Heart left ventricle (tissue), 16 donors: ENCODE measurements at places on chromosomes 3 and 15. TPM values are rescaled to one million over a fixed set of nuclear protein-coding genes. Genes with fewer than 3 reads are reported as not detected.

- no peak for DNase-seq
- no peak overlapping the region for H3K4me3 ChIP-seq
- no peaks in the 10 kb centered on the region for H3K36me3 ChIP-seq
- no peaks in the 10 kb centered on the region for H3K27me3 ChIP-seq
Observed at GRCh38 chr3:166685246-166685645, 694.9 kb downstream of the ZBBX start.

Gene KAT2B
- 82.8 TPM for total RNA-seq

Gene TNFSF10
- 22.4 TPM for total RNA-seq

Gene TEX9
- 0.92 TPM for total RNA-seq

GRCh38 chr3:112611752-112612515 is 29.0 kb downstream of the CCDC80 start:
- peaks cover 10% of the 10 kb centered on the region for H3K4me1 ChIP-seq
- DNase-seq = no peak
- no peak overlapping the region for H3K27ac ChIP-seq
- H3K27me3 ChIP-seq = no peaks in the 10 kb centered on the region

Gene TP53BP1
- 26.8 TPM for total RNA-seq

- H3K27ac ChIP-seq = no peak overlapping the region
- no peaks in the 10 kb centered on the region for H3K27me3 ChIP-seq
- no peak for DNase-seq
- H3K4me1 ChIP-seq = no peaks in the 10 kb centered on the region
- no peaks in the 10 kb centered on the region for H3K36me3 ChIP-seq
Observed at GRCh38 chr3:173644086-173645082, 246.8 kb downstream of the NLGN1 start.

DNA sequence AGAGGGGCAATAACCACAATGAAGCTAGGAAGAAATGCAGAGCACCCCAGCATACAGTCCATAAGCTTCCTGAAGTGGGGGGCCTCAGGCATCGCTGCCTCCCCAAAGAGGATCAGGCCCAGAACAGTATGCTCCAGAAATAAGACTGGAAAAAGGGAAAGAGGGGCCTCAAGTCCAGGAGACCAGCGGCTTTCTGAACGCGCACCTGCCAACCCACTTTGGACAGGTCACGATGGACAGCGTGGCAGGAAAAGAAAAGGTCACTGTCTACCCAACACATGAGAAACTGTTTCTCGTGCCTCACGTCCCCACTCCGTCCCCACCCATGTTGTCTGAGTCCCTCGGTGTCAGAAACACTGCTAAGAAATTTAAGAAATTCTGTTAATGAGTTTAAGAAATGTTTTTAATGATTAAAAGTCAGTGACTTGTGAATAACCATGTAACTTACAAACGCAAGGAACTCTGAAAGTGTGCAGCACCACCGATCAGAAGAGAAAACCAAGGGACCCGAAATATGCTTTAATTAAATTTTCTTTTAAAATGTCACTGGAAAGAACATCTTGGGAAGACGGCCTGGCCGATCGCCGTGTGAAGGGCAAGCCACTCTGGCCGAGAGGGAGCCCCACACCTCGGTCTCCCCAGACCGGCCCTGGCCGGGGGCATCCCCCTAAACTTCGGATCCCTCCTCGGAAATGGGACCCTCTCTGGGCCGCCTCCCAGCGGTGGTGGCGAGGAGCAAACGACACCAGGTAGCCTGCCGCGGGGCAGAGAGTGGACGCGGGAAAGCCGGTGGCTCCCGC is 1.7 kb upstream of the PPARG start:
- H3K27me3 ChIP-seq = no peaks in the 10 kb centered on the region
- H3K4me3 ChIP-seq = peak overlapping the region; percentile 85
- peaks cover 13% of the 10 kb centered on the region for H3K4me1 ChIP-seq
- H3K36me3 ChIP-seq = no peaks in the 10 kb centered on the region

- no peaks in the 10 kb centered on the region for H3K36me3 ChIP-seq
- peaks cover 29% of the 10 kb centered on the region for H3K4me1 ChIP-seq
- H3K4me3 ChIP-seq = no peak overlapping the region
- H3K27ac ChIP-seq = peak overlapping the region; percentile 21
- no peaks in the 10 kb centered on the region for H3K27me3 ChIP-seq
Observed at GRCh38 chr3:41120460-41120859, 78.8 kb upstream of the CTNNB1 start.

Gene GRM2
- total RNA-seq = 0.29 TPM

DNA sequence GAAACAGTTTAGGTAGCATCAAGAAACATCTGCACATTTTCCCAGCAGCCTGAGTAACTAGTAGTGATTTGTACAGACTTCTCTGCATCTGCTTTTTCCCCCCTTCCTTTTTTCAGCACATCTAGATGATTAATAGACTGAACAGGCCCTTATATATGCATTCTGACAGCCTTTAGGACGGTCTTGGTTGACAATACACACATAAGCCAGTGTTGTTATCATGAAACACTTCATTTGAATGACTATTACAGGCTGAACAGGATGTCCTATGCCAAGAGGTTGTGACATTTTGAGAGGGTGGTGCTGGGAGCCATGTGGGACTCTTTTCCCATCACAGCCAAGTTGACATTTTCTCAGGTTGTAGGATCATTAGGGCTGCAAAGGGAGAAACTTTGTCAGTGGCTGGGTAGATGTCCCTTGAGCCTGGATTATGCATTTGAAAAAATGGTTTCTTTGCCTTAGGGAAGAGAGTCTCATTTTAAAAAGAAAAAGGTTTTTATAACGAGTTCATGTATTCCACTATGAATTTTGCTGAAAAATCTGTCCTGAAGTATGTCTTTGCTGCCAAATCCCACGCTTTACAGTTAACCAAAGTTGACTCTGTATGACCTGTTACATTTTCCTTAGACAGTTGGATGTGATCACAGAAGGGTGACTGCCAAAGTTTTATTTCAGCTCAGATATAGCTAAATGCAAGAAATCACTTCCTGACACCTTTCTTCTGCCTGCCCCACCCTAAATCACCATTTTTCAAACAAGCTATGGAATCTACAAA is 73.7 kb downstream of the FILIP1L start:
- H3K4me3 ChIP-seq = no peak overlapping the region
- peaks cover 54% of the 10 kb centered on the region for H3K4me1 ChIP-seq
- H3K36me3 ChIP-seq = no peaks in the 10 kb centered on the region
- H3K27me3 ChIP-seq = no peaks in the 10 kb centered on the region
